WERI-Rb-1 (cell line): ENCODE measurements at places on chromosomes 6 and 20.

DNA sequence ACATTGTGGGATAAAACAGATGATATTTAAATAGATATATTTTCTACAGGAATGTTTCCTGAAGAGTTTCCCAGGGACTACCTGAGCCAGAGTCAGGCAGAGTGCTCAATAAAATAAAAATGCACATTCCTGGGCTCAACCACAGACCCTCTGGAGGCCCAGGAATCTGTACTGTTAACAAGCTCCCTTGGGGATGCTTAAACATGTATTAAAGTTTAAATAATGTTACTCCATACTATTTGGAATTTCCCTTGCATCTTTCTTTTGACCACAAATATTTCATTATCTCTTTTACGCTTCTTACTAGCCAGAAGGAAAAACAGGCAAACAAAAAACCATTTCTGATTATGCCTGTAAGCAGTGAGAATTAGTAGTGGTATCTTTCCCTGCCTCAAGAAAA is 42.3 kb downstream of the GPR63 start:
- DNase-seq, result no peak

GRCh38 chr6:131231103-131231502 is 95.8 kb downstream of the AKAP7 start:
- no peak for DNase-seq

DNA sequence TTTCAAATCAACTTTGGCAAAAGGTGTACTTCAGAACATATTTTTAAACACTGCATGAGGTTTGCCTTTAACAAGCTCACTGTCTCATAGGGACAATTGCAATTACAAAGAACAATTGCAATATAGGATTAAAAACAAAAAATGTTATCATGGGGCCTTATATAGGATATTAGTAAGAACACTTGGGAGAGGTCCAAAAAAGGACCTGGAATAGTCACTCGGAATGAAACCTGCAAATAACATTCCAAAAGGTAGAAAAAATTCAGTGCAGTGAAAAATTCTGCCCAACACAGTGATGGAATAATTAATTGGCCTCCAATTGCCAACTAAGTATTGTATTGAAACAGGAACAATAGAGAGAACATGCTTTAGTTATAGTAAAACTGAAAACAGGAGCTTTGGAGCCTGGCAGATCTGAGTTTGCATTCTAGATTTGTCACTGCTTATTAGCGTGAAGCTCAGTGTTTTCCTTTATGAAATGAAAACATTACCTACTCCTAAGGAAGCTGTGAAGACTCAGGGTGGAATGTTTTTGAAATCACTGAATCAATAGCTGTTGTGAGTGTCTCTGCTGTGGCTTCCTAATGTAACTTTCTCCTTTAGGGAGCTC is 172.6 kb upstream of the BMP5 start:
- DNase-seq, result no peak

DNA sequence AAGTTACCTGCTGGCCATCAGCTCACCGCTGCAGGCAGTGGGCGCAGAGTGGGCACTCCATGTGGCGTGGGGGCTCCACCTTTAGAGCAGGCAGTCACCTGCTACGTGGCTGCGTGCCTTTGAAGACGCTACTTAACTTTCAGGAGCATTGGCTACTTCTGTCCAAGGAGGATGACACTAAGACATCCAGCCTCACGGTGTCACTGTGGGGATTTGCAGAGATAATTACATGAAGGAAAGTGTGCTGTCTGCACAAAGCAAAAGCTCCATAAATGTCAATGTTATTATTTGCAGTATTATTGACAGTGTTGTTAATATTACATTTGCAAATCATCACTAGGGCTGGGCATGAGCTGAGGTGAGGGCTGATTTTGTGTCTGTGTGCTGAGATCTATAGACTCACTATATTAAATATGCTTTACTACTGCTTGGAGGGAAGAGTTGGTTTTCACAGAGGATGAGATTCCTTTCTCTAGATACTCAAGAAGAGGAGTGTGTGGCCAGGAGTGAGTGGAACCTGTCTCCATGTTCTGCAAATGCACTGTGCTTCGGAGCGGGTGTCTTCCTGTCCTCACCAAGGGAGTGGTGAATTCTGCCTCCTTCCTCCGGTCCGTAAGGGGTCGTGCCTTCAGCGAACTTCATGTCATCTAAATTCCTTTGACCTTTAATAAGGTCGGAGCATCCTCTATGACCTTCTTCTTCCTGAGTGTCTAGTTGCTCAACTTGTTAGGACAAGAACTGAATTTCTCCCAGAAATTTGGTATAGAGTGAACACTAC is 165.8 kb upstream of the SYNDIG1 start:
- peak; percentile 64 for DNase-seq

- no peak for DNase-seq
These were observed 792.8 kb upstream of the EYS start for GRCh38 chr6:66499851-66500250.

- no peak for DNase-seq
These were observed 70.6 kb downstream of the SMPDL3A start for GRCh38 chr6:122859676-122860075.

DNA sequence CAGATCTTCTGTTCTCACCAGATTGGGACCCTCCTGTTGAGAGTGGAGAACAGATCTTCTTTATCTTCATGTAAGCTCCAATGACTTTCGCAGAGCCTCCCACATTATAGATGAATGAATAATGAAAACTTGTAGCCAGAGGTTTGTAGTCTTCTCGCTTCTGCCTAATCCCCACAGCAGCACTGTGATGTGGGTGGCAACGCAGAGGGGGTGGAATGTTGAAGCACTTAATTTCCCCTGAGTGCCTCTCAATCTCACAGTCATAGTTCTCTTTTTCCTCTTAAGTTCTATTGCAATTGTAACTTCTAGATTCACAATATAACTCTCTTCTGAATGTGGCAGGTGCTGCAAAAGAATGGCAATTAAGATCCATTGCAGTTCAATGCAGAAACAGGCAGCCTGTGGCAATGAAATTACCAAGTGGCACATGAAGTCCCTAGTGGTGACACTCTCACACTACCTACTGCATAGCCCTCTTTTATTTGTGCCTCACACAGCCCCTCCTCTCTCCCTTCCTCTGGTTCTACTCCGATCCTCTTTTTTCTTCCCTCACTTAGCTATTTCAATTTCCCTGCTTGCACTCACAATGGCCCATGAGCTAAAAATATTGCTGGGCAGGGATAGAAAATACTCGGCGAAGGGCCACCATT is 281.9 kb downstream of the UBE3D start:
- DNase-seq, result peak; percentile 15

DNA sequence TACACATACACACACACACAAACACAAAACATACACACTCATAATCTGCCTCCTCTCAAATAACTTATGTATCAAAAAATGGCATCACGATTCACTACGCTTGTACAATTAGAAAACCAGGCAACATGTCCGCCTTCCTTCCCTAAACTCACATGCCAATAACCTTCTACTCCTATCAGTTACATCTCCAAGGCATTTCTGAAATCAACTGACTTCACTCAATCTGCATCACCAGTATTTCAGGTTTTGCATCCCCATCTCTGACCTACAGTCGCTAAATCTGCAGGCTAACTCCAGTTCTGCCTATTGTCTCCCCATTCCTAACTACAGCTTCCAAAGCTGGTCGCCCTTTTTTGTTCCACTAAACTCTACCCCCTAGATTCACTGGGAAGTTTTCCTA is 217.5 kb downstream of the PTPRK start:
- DNase-seq, result no peak

GRCh38 chr6:151627689-151628444 is 134.1 kb downstream of the CCDC170 start:
- DNase-seq, result no peak

DNA sequence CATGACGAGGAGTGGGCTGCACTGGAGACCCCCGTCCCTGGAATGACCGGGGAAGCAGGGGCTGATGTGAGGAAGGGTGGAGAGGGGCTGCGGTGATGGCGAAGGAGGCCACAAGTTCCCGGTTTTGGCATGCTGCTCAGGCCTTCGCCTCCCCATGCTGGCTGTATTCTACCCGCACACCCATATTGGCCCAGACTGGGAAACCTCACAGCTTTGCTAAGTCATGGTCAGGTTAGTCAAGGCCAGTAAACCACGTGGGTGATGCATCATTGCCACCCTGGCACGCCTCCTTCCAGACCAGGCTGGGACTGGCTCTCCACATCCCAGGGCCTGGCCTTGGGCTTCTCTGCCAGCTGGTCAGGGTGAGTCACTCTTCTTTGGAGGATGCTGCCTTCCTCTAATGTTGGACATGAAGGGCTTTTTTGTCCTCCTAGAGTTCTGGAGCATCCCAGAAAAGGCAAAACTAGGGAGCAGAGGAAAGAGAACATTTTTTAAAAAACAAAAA is 53.8 kb downstream of the PCNA start:
- DNase-seq, result no peak

DNA sequence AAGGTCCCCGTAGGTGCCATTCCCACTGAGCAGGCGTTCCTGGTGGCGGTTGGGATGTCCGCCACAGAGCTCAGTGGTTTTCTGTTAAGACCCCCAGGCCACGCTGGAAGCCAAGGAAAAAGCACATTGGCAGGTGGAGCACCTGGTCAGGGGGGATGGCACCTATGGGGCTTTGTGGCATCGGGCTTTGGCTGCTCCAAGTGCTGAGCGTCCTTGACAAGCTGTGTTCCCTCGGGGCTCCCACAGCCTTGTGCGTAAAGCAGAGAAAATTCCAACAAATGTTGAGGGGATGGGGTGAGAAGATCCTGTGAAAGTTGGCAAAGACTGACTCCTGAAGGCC is 135.4 kb downstream of the JPH2 start:
- DNase-seq, result no peak

DNA sequence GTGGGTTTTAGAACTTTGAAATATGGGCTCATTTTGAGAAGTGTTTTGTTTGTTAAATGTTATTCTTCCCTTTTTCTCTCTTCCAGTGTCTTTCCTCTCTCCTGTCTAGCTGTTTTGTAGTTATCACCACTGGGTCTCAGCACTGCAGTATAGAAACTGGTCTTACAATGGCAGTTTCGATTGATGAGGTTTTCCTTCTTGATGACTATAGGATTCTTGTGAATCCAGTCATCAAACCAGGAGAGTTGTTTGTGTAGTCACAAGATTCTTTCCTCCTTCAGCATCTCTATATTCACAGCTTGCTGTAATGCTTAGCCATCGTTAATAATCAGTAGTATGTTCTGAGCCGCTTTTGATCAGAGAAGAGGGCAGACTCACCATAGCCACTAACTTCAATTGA is 172.3 kb downstream of the OGFRL1 start:
- no peak for DNase-seq

- no peak for DNase-seq
These were observed 114.7 kb downstream of the GJA10 start for GRCh38 chr6:90008908-90009501.

- DNase-seq, result no peak
These were observed 153.7 kb downstream of the HACE1 start for GRCh38 chr6:104705916-104706442.

- DNase-seq, result peak; percentile 58
These were observed 13.5 kb upstream of the ZNF391 start for GRCh38 chr6:27374824-27375612.

DNA sequence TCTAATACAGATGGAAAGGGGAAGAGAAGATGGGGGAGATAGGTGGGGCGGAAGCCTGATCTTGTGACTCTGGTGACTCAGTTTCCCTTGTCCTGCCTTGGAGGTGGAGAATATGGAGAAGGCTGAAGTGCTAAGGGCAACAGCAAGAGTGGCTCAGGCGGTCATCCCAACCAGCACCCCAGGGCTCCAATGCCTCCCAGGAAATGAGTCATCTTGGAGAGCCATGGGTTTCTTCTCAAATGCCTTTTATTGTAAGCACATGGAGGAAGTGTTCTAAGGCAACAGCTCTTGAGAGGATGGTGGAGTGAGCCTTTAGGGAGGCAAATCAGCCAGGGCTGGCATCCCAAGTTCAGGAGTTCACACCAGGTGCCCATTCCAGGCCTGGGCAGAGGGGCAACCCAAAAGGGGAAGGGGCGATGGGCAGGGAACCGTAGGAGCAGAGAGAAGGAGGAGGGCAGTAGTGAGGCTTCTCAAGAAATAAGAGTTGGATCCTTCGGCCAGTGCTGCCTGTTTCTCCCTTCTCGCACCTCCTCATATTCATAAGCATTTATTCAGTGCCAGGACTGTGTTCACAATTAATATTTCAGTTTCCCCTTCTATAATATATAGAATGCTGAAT is 13.2 kb upstream of the AHCY start:
- DNase-seq, result no peak

DNA sequence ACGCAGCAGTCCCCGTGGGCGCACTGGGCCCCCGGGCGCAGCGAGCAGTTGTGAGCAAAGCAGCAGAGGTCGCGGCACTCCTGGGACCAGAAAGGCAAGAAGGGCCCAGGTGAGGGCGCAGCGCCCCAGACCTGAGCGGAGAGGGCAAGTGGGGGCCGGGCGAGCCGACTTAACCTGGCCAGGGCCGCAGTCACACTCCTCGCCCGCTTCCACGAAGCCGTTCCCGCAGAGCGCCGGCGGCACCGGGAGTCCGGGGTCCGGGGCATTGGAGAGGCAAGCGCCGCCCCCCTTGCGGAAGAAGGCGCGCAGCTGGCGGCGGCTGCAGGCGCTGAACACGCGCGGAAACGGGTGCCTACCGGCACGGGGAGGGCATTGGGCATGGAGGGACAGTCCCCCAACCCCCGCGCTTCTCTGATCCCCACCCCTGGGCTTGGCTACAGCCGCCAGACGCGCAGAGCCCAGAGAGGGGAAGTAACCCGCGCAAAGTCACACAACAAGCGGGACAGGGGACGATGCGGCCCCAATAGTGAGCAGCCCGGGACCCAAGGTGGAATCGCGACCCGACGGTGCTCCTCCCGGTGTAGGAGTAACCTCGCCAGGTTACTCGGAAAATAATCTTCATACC is 9.2 kb downstream of the ADAM33 start:
- no peak for DNase-seq

GRCh38 chr6:36128073-36128472 is 2.2 kb upstream of the MAPK13 start:
- no peak for DNase-seq

GRCh38 chr6:39917981-39918380 is 16.3 kb downstream of the MOCS1 start:
- no peak for DNase-seq

DNA sequence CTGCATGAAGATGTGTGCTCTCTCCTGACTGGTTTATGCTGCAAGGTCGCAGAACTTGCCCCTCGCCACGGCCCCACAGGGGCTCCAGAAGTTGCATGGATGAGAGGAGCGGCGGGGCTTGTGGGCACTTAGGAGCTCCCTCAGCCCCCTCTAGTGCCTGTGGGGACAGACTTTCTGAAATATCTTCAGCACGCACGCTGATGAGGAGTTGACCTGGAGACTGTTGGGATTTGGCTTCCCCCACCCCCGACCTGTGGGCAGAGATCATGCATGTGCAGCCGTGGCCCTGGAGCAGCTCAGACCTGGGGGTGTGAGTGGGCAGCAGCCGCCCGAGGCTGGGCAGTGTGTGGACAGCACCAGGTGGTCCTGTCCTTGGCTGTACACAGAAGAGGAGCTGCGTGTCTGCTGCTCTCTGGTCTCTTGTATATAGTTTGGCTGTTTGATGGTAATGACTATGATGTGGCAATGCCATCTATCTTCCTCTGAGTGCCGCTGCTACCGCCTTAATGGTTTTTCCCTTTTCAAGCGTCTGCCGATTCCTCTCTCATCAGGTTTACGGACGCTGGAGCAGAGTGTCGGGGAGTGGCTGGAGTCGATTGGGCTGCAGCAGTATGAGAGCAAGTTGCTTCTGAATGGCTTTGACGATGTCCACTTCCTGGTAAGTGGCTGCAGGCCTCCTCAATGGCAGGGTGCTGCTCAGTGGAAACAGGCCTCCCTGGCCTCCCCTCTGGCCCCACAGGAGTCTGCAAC is 81.4 kb downstream of the TCP11 start:
- DNase-seq, result no peak
